SK-N-DZ (cell line): ENCODE measurements at places on chromosomes 12 and 14.

- no peak for DNase-seq
These were observed 233.2 kb downstream of the DACT1 start for GRCh38 chr14:58870961-58871360.

DNA sequence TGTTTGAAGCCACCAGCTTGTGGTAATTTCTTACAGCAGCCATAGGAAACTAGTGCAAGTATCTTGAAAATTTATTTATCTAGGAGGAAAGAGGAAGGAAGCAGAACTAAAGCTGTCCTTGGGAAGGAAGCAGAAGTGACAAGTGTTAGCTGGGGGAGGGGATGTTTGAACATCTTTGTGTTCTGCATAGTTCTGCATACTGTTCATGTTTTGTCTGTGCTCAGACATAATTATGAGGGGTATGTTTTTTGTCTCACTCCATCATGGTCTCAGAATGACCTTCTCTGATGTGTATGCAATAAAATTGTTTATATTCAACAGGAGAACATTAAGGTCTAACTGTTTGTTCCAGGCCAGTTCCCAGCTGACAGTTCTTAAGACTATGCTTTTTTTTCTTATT lies 606.5 kb downstream of the GALC start:
- no peak for DNase-seq

DNA sequence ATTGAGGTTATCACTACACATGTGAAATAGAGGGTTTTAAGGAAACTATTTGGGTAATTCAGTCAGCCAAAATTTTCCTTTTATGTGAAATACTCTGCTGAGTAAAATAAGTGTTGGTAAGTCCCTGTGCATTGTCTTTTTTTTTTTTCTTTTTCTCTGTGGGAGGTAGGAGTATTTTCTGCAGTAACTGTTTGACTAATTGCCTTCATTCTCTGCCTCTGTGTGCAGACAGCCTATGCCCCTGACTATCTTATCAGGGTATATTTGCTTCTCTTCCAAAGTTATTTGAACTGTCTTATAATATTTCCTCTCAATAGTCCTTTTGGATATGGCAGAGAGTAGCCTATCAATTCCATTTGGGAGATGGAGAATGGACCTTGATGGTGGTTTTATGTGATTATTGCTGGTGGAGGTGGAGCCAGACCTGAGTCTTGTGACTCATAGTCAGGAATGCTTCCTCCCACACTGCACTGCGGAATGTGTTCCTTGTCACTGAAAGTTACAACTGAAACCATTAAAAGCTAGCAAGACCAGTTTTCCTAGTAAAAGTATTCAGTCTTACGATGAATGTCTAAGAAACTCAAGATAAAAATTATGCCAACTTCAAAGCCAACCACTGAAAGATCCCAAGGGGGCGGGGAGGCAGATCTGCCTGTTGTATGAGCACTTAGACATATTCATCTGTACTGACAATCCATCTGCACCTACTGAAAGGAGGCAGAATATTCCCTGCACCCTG lies 40.9 kb upstream of the STXBP6 start:
- no peak for DNase-seq

- no peak for DNase-seq
These were observed 558.7 kb upstream of the USP15 start for GRCh38 chr12:61701471-61701870.

DNA sequence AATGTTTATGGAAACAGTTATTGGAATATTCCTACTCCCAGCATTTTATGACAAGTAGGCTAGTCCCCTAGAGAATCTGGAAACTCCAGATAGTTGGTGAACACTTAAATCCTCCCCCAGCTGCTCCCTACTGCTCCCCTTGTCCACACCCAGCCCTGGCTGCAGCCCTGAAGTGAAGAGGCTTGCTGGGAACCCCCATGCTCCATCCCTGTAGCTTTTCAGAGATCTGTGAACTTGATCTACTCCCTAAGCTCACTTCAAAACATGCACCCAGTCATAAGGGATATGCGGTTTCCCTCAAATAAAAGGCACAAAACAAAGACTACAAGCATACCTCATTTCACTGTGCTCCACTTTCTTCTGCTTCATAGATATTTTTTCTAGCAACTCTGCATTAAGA lies 33.2 kb downstream of the EGLN3 start:
- no peak for DNase-seq

DNA sequence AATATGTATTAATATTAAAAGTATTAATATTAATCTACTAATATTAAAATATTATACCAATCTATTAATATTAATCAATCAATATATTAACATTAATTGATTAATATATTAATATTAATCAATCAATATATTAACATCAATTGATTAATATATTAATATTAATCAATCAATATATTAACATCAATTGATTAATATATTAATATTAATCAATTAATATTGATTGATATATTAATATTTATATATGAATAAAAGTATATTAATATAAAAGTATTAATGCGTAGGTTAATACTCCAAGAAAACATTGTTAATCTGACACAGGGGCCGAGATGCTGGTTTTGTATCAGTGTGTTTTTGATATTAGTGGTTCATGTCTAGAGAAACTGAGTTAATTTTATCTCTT lies 1430.1 kb upstream of the SEL1L start:
- DNase-seq, result no peak

DNA sequence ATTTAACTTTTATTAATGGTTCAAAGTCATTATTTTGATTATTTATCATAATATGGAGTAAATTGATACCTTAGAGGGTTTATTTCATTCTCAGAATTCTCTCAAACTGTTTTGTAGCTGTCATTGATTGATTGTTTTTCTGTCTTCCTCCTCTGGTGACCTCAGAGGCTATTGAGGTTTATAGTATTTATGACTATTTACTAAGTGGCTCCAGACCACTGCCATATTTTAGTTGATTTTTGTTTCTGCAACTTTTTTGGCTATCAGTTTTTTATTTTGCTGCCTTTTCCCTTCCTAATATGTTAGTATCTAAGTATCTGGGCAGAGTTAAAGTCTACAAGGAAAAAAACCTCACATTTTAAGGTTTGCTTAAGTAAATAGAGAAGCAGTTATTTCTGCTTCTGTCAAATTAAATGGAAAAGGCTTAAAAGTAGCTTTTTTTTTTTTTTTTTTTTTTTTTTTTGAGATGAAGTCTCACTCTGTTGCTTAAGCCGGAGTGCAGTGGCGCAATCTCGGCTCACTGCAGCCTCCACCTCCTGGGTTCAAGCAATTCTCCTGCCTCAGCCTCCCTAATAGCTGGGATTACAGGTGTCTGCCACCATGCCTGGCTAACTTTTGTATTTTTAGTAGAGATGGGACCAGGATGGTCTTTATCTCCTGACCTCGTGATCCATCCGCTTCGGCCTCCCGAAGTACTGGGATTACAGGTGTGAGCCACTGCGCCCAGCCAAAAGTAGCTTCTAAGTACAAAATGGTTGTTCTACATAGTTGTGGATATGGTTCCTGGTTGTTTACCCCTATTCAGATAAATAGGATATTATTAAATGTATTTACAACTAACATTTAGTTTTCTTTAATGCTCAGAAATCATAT lies 8.2 kb downstream of the MDM2 start:
- DNase-seq, result no peak

- DNase-seq, result no peak
These were observed 8.8 kb downstream of the ART4 start for GRCh38 chr12:14834509-14834908.

- DNase-seq, result no peak
These were observed 433.6 kb downstream of the ZFP36L1 start for GRCh38 chr14:68359022-68359836.

DNA sequence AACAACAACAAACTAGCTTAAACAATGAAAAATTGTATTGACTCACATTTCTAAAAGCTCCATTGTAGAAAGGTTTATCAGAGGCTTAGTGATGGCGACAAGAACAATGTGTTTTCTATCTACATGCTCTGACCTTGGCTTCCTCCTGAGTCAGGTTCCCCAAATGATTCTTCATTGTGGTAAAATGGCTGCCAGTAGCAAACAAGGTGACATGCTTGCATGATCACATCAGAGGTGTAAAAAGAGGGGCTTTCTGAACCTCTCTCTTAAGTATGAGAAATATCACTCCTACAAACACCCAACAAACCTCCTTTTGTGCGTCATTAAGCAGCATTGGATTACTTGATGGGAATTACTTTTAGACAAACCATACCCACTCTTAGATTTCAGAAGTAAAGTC lies 252.4 kb upstream of the SYT1 start:
- DNase-seq, result no peak

DNA sequence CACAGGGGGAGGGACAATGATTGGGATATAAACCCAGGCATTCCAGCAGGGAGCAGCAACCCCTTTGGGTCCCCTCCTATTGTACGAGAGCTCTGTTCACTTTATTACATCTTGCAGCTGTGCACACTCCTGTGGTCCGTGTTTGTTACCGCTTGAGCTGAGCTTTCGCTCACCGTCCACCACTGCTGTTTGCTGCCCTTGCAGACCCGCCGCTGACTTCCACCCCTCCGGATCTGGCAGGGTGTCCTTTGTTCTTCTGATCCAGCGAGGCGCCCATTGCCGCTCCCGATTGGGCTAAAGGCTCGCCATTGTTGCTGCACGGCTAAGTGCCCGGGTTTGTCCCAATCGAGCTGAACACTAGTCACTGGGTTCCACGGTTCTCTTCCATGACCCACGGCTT lies 64.1 kb downstream of the E2F7 start:
- DNase-seq, result no peak

- DNase-seq, result peak; percentile 54
These were observed 452.7 kb upstream of the PDE3A start for GRCh38 chr12:19915392-19916195.

- DNase-seq, result no peak
These were observed 87.7 kb downstream of the SAMD4A start for GRCh38 chr14:54654605-54655004.

DNA sequence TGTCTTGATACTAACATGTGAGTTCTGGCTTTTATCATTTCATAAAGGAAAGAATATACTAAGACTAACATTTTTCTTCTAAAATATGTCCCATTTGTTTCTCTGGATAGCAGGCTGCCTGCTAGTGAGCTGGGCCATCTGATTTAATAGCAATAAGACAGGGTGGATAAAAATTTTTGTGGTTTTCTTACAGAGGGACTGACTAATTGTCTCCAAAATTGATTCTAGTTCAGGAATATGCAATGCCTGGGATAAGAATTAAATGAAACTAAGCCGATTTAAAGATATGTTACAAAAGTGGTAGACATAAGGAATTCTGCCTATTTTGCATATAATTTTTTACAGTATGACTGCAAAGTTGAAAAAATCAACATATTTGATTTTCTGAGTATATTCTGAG lies 252.9 kb upstream of the NAV3 start:
- no peak for DNase-seq

- DNase-seq, result peak; percentile 26
These were observed 233.3 kb upstream of the PPFIA2 start for GRCh38 chr12:81992461-81992860.

- DNase-seq, result no peak
These were observed 5.9 kb downstream of the RPS6KL1 start for GRCh38 chr14:74917178-74917543.

- no peak for DNase-seq
These were observed 7.0 kb downstream of the CCND2 start for GRCh38 chr12:4280351-4281163.

DNA sequence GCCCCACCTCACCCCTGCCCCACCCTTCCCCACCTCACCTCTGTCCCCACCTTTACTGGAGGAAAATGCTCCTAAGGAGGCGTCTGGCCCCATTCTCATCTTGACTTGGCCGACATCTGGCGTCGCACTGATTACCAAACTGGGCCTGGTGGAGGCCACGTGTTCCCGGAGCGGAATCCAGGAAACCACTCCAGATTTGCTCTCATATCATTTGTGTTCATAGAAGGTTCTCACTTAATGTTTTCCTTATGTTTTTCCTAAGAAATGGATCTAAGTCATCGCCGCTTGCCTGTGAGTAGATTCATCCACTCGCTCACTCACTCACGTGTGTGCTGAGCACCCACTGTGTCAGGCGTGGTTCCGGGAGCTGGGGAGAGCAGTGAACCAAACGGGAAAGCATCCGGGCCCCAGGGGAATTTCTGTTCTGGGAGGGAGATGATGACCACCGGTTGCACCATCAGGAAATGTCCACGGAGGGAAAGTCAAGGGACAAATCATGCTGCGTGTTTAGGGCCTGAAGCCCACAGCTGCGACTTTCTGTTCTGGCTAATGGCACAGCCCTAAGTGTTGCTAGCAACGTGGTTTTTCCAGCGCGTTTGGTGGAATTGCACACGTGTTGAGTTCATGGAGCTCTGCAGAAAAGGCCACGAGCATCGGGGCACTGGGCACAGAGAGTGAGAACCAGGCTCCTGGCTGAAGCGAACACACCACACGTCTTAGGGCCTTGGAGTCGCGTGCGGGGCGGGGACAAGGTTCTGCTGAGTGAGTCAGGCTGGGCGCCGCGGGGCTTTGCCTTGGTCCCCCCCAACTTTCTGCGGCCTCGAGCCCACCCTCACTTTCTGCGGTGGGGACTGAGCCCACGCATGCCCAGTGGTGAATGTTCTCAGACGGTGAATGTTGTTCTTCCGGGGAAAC lies 57.7 kb downstream of the ADGRD1 start:
- DNase-seq, result no peak

- no peak for DNase-seq
These were observed 130.8 kb upstream of the PRKD1 start for GRCh38 chr14:30058401-30058800.

GRCh38 chr14:72699852-72700257 lies 194.0 kb downstream of the DPF3 start:
- DNase-seq, result no peak

DNA sequence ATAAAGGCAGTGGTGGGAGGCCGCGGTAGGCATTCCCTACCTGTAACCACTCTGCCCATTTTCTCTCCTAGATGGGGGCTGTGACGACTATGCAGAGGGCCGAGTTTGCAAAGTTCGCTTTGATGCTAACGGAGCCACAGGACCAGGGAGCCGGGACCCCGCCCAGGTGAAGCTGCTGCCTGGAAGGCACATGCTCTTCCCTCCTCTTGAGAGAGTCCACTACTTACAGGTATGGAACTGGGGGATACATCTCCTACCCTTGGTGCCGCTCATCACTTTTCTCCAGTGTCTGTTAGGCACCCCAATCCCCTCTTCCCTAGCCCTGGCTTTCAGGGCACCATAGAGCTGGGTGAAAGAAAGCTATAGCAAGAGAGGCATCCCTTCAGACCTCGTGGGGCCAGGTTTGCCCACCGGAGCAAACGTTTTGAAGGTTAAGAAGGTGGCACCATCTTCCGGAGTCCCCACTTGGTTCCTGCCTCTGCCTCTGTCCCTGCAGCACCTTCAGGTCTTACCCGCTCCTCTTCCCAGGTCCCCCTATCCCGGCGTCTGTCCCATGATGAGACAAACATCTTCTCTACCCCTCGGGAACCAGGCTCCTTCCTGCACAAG lies 2.0 kb upstream of the P3H3 start:
- DNase-seq, result no peak

- peak; percentile 44 for DNase-seq
These were observed 59.5 kb downstream of the ETNK1 start for GRCh38 chr12:22684140-22685118.

GRCh38 chr14:31954991-31955390 lies 122.1 kb upstream of the ARHGAP5 start:
- DNase-seq, result no peak

DNA sequence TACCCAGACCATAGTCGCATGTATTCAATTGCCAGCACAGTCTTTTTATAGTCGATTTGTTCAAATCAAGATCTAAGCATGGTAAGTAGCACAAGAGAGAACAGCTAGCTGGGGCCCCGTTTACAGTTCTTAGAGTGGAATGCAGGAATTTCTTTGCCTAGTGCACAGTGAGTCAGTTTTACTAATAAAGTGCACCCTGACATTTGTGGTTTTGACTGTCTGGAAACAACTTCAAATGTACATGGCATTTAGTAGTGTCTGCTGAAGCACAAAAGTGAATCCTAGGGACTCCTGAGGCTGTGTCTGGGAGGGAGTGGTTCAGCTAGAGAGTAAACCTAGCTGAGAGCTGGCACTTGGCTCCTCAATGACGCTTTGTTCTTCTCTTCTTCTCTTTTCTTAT lies 64.9 kb downstream of the TMX1 start:
- DNase-seq, result no peak
